NCI-H69 (cell line): ENCODE measurements at places on chromosomes 6 and 20.
A peak's percentile ranks its signal among the peaks of the same experiment; 100 is the strongest.

DNA sequence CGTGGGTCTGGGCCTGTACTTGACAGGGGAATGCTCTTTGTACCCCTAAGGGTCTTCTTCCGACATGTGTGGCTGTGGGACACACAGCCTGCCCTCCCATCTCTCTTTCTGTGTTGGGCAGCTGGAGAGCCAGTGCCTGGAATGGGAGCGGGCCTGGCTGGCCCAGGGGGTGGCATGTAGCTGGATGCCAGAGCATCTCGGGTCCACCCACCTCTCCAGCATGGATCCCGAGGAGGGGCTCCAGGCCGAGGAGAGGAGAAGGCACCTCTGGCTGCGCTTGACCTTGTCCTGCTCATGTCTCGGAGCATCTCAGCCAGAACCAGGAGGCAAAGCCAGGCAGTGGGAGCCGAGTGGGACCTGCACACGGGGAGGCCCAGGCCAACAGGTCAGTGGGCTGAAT is 16.0 kb downstream of the CDH4 start:
- DNase-seq, result no peak

DNA sequence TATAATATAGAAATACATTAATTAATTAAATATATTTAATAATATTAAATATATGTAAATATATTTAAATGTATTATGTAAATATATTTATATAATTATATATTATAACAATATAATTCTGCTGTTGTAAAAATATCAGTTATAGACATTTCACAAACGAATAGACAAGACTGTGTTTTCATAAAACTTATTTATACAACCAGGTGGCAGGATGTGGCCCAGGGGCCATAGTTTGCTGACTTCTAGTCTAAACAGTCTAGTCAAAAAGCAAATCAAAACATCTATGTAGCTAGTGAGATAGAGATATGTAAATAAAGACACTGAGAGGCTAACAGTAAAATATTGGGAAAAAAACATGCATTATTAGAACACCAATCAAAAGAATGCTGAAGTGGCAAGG is 136.4 kb downstream of the TBXT start:
- no peak for DNase-seq

DNA sequence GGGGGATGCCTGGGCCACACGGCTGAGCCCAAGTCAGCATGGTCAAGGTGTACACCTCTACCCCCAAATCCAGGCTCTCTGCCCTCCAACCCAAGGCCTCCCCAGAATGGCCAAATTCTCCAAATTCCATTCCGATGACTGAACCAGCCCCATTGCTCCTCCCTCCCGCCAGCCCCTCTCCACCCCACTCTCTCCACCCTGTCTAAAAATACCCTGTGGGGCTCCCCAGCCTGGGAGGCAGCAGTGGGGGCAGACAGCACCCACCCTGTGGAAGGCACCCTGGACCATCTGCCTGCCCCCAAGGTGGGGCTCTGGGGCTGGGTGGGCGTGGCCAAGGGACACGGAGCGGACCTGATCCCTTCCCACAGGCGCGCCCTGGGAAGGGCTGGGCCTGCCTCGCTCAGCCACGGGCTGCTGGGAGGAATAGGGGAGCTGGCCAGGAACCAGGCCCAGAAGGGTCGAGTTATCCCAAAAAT is 11.4 kb downstream of the TEAD3 start:
- no peak for DNase-seq

DNA sequence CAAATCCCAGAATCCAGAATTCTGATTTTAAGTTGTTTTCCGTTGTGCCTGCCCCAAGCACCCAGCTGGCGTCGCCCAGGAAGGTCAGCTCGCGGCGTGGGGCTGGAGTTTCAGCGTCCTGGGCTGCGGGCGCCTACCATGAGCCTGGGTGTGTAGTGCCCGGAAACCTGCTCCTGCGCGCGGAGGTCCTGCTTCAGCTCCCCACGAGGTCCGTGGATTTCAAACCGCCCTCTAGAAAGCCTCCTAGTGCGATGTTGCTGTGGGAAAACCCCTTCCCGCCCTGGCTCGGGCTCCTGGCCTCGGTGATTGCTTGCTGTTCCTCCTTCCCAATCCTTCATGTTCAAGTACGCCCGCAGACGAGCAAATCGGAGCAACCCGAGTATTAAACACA is 51.3 kb upstream of the NRN1 start:
- DNase-seq, result peak; percentile 2

GRCh38 chr6:3283241-3283640 is 24.5 kb downstream of the PSMG4 start:
- DNase-seq, result no peak
